Activated CD4-positive, alpha-beta T cell treated with anti-CD3 and anti-CD28 coated beads, Interleukin-2, Interleukin-4, amounts not matched to agents 100 ng/mL and 50 ng/mL, durations not matched to agents 16 hours and 8 hours (primary cell): ENCODE measurements at places on chromosomes 16 and 17.

GRCh38 chr17:29996458-29996857 is 55.0 kb downstream of the EFCAB5 start:
- DNase-seq: no peak

- no peak for DNase-seq
These were observed 28.1 kb upstream of the GSG1L start for GRCh38 chr16:28091656-28092055.

- no peak for DNase-seq
These were observed 4.0 kb upstream of the BAIAP2 start for GRCh38 chr17:81030741-81031565.

GRCh38 chr17:1179818-1180742 is at the start of gene ABR:
TSS of gene ABR (minus strand) at chr17:1179981. CDS start at chr17:1179727, 254 bp downstream.
- DNase-seq: no peak
